ENCODE measurements at places on chromosomes 7 and 10.

DNA sequence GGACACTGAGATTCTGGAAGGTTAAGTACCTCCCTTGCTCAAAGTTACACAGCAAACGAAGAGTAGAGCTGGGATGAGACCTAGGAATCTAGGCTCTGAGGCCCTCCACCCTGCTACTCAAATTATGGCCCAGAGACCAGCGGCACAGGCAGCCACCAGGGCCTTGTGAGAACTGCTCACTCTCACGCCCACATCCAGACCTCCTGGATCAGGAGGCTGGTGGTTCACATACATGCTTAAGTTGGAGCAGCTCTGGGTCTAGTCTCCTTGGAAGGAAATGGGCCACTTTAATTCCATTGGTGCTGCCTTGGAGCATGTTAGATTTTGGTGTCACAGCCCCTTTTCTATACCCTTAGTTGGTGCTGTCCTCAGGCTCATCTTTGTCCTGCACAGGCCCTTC is 41.9 kb downstream of the ADRA2A start:
- DNase-seq, result no peak

GRCh38 chr7:142876991-142877910 is 8.3 kb downstream of the TRPV6 start:
- DNase-seq, result no peak

- DNase-seq, result no peak
Observed at GRCh38 chr7:156176039-156176438, 363.8 kb upstream of the SHH start.

GRCh38 chr7:1769286-1770200 is 99.5 kb downstream of the ELFN1 start:
- DNase-seq, result no peak

- DNase-seq, result no peak
Observed at GRCh38 chr7:107998660-107999480, 4.1 kb downstream of the LAMB1 start.

- DNase-seq, result no peak
Observed at GRCh38 chr7:74467876-74468275, 14.2 kb downstream of the GTF2IRD1 start.

DNA sequence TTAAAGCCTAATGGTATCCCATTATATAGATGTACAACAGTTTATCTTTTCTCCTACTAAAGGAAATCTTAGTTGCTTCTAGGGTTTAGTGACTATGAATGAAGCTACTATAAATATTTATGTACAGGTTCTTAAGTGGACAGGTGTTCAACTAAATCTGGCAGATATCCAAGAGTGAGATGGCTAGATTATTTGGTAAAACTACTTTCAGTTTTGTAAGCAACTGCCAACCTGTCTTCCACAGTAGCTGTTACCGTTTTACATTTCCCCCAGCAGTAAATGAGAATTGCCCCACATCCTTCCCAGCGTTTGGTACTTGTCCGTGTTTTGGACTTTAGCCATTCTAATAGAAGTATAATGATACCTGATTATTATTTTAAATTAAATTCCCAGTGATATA is 144.9 kb upstream of the MAGI2 start:
- DNase-seq, result no peak

DNA sequence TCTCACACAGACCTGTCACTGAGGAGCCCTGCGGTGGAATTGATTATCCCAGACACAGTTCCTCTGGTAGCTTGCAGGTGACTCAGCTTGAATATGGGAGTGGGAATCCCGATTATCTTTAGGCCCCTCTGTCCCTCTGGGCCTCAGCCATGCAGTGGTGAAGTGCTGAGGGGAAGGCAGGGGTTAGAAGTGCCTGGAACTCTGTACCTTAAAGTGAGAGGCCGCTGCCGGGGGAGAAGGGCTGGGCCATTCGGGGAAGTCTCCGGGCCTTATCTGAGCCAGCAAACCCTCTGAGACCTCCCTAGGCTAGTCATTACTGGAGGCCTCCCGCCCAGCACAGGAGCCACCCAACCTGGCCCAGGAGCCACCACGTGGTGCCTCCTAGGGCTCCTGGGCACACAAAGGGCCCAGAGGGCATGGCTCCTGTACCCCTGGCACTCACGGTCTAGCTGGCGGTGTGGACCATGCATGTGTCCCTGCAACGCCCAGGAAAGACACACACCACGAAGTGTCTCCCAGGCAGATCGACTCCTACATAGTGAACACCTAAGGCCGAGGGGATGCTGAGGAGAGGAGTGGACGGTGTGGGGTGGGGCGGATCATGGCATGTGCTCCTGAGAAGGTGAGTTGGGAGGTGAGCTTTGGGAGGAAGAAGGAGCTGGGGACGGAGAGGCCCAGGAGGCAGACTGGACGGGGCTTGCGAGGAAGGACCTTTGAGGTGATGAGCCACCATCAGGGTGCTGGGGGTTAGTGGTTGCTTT is 56.2 kb downstream of the HK1 start:
- no peak for DNase-seq
